ENCODE measurements at places on chromosomes 2 and 18.
A peak's percentile ranks its signal among the peaks of the same experiment; 100 is the strongest.

- peak; percentile 25 for DNase-seq
Observed at GRCh38 chr18:28411806-28412205, 234.9 kb upstream of the CDH2 start.

DNA sequence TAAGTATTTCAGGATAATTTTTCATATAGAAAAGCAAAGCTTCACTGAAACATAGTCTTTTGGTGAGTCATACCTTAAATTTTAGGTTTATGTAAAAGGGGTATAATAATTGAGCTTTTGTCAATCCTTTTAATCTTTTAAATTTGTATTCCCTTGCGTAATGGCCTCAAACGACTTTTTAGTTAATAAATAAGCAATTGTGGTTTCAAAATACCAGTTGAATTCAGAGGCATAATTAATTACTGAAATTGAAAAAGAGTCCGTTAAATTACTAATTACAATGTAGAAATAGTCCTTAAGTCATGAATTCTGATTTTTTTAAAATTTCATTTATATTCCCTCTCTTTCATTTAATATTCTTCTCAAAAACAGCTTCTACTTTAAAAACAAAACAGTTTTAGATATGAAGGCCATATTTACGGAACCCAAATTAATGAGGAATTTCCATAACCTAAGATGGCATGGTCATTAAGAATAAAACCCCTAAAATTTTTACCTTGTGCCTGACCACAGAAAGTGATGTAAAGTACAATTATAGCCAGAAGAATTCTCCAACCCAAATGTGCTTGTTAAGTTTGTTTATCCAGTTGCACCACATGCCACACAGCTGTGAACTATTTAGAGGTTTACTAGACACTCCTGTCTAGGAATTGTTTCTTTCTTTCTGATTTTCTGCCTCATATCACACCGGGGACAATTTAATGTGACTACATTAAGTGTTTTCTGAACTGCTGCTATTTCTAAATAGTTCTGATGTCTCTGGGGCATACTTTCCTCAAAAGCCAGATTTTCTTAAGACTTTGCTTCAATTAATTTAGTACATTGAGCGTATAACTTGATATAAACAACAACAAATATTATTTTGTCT, 60.7 kb upstream of the ITGA4 start:
- DNase-seq: peak; percentile 37

- no peak for DNase-seq
Observed at GRCh38 chr2:104476075-104476474, 377.8 kb upstream of the POU3F3 start.

DNA sequence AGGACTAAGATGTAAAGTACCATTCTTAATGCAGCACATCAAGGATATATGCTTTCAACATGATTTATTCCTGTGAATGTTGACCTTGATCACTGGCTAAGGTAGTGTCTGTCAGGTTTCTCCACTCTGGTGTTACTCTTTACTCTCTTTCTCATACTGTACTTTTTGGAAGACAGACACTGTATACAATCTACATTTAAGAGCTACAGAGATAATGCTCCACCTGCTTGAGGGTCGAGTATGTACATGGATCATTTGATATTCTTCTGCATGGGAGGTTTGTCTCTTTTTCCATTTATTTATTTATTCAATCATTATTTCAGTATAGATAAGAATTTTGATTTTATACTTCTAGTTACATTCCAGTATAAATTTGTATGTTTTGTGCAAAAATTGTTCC, 199.5 kb upstream of the RGPD4 start:
- DNase-seq: no peak

- peak; percentile 40 for DNase-seq
Observed at GRCh38 chr2:233992513-233993217, 57.8 kb upstream of the SPP2 start.

GRCh38 chr2:105274046-105274445, 32.5 kb downstream of the GPR45 start:
- DNase-seq: no peak

GRCh38 chr2:151280271-151280670, 9.2 kb downstream of the NMI start:
- DNase-seq: no peak

GRCh38 chr18:3619222-3619621, 169.2 kb downstream of the TGIF1 start:
- DNase-seq: no peak

DNA sequence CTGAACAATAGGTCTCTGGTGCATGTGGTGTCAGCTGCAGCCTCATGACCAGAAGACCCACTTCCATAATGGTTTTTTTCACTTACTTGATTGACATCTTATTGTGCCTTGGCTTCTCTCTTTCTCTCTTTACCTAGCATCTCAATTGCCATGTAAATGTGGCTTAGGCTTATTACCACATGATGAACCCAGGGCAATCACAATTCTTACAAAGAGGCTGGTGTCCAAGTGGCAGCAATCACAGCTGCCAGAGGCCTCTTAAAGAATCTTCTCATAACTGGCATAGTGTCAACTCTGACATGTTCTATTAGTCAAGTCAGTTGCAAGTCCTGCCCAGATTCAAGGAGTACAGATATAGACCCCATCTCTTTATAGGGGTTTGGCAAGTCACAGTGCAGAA, 1224.8 kb downstream of the SUCLG1 start:
- DNase-seq: no peak

DNA sequence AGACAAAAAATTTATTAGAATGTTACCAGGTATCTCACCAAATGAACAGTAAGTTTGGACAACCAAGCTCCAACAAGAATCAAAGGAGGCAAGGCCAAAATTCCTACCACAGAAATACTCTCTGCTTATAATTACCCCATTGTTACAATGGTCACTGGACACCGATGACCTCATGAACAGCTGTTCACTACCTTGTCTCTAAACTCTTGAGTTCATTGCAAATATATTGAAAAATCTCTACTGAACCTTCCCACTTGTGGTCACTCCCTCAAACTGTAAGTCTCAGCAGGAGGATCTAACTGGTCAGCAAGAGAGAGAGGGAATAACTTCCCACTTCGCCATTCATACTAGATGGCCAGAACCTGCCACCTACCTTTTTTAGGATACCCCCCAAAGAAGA, 50.0 kb downstream of the ERBB4 start:
- no peak for DNase-seq

GRCh38 chr2:100952512-100952911, 49.6 kb upstream of the RPL31 start:
- DNase-seq: no peak

DNA sequence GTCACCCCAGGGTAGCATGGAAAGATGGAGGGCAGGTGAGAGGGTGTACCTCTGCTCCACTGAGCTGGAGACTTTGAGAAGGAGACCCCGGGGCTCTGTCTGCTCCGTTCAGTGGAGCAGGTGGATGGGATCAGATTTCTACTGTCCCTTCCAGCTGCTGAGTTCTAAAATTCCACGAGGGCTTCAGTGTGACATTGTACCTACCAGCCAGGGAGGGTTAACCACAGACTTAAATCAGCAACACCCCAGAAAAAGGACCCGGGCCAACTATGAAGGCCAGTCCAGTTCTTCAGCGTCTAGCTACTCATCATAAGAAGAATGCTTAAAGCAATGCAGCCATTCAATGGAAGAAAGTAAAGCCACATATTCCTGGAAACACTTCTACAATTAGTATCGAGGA, 23.8 kb downstream of the STAT1 start:
- DNase-seq: no peak

DNA sequence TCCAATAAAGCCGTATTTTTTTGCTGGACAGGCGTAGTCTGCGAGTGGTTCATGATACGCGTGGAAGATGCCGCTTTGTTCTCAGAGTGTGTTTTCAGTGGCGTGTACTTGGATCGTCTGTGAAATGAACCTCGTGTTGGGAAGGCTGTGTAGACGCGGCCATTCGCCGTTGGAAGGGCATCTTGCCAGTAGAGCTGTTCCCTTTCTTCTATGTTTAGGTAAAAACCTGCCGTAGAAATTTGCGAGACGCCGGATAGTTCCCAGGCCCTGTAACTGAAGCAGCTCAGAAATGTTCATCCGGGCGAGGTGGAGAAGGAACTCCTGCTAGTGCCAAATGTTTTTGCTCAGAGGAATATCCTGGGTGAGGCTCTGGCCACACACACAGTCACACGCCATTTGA, 133.6 kb downstream of the NFATC1 start:
- DNase-seq: no peak

GRCh38 chr2:12155303-12156051, 409.0 kb downstream of the LPIN1 start:
- DNase-seq: no peak

- DNase-seq: no peak
Observed at GRCh38 chr2:220036431-220036830, 409.0 kb downstream of the SLC4A3 start.

DNA sequence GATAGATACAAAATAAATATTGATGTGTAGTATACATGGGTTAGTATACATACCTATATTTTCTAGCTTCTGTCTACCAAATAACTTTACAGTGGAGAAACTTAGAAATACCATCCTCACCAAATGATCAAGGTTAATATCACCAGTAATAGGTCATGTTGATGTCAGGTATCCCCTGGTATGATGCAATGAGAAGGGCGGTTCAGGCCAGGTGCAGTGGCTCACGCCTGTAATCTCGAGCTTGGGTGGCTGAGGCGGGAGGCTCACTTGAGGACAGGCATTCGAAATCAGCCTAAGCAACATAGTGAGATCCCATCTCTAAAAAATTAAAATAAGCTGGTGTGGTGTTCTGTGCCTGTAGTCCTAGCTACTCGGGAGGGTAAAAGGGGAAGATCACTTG, 38.6 kb downstream of the CIB4 start:
- DNase-seq: no peak

DNA sequence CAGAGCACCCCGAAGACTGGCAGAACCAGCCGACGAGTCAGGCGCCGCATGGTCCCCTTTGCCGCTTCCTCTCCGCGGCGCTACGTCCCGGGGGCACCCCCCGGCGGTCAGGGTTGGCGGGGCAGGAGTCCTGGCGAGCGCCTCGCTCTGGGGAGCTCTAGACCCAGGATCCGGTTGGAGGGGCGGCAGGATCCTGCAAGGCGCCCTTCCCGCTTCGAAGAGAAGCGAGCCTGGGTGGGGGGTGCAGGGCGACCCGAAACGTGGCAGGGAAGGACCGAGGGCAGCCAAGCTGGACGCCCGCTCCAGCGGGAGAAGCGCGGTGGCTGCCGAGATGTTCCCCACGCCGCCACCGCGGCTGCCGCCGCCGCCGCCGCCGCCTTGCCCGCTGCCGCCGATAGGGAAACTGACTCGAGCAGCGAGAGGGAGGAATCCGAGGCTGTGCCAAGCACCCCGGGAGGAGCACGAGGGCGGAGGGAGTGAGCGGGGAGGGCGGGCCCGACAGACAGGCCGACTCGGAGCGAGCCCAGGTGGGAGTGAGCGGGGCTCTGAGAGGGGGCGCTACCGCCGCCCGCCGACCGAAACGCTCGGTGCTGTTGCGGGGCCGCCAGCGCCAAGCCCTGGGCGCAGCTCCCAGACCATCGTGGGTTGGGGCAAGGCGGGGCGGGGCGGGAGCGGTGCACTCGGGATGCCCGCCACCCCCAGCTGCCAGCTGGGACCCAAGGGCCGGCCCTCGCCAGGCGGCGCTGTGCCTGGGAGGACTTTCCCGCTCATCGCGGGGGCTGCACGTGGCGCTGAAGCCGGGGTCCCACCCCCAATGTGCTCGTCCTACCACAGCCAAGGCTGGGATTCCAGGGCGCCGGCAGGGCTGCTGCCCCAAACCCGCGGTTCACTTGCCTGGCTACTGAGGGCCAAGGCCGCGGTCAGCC, at the start of gene GALNT14:
GALNT14 (minus strand) TSS at position 404 of the 926 bp plus-strand sequence; CDS start at position 50, 354 bp downstream.
- peak; percentile 86 for DNase-seq
